ENCODE measurements at places on chromosomes 1 and 21. TPM values are rescaled to one million over a fixed set of nuclear protein-coding genes. Genes with fewer than 3 reads are reported as not detected.
A peak's percentile ranks its signal among the peaks of the same experiment; 100 is the strongest.

TAF12 gene
- total RNA-seq, result 22.0 TPM

DNA sequence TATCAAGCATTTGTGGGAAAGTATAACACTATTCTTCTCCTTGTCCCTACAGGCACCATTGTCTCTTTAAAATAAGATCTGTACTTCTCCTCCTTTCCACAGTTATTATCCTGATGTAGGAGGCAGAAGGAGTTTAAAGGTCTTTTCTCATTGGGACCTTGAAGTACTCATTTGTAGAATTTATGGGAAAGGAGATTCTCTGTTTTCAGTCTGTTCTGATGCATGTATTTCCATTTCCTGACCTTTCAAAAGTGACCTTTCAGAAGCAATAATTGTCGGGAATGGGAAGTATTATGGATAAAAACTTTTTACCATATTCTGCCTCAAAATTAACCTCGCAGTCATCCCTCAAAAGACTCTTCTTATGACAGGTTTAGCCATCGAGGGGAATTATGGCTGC, 224.8 kb downstream of the CTH start:
- DNase-seq, result no peak

GRCh38 chr1:173205146-173206051, 1.7 kb downstream of the TNFSF4 start:
- peak; percentile 55 for DNase-seq

DNA sequence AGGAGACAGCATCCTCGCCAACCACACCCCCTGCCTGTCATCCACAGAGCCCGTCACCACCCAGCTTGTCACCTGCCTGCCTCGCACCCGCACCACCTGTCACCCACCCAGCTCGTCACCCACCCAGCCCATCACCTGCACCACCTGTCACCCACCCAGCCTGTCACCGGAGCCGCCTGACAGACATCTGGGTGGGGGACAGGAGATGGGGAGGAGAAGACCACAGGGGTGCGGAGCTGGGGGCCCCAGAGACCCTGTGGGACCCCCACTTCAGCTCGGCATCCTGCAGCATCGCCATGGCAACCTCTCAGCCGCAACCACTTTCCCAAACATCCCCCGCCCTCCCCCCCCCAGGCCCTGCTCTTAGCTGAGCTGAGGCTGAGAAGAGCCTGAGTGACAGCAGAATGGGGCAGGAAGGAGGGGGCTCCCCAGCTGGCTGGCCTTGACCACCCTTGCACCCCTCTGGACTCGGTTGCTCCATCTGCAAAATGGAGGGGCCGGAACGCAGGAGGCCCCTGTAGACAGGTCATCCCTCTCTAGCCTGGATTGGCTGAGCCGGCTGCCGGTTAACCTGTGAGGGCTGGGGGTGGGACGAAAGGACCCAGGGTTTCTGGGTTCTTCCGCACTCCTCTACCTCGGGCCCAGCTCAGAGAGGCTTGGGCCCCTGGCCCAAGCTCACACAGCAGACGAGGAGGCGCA, 11.6 kb downstream of the AHDC1 start:
- no peak for DNase-seq

GRCh38 chr1:203996126-203996525, 76.8 kb upstream of the SOX13 start:
- no peak for DNase-seq

GRCh38 chr1:184520336-184520735, 133.5 kb downstream of the C1orf21 start:
- no peak for DNase-seq

DNA sequence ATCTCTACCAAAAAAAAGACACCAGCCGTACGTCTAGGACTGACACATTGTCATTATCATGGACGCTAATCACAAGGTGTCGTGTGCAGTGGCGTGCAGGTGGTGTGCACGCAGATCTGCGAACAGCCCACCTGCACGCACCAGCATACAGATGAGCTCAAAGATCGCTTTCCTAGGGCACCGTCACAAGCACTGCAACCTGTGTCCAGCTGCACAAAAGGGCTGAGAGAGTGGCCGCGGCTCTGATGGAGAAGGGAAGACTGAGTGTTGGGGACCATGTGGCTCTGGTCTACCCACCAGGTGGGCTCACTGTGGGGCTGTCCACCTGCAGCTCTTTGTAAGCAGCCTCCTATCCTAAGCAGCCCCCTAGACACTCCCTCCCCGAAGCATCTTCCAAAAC, 50.9 kb downstream of the S100B start:
- DNase-seq, result no peak

DNA sequence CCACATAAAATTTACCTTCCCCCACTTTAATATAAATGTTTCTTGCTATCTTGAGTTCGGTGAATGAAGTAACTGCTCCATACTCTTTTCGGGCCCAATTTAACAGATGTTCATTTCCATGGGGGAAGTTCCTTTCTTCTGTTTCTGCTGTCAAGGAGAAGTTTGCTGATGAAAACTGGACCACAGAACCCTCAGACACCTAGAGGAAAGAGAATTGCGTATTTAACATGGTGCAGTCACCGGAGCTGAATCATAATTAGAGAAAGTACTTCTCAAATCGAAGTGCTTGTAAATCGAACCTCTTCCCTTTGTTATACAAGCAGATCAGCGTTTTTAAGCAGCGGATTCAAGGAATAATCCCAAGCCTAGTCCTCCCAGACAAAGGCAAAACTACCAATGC, 151.2 kb downstream of the TGFBR3 start:
- no peak for DNase-seq

- DNase-seq, result no peak
Observed at GRCh38 chr1:67732750-67733151, 47.8 kb downstream of the GADD45A start.
